Aorta (tissue), 5 donors: ENCODE measurements at places on chromosomes 2 and 18.
A peak's percentile ranks its signal among the peaks of the same experiment; 100 is the strongest.

- DNase-seq: no peak
These were observed 403.7 kb upstream of the SPRED2 start for GRCh38 chr2:65835975-65836549.

DNA sequence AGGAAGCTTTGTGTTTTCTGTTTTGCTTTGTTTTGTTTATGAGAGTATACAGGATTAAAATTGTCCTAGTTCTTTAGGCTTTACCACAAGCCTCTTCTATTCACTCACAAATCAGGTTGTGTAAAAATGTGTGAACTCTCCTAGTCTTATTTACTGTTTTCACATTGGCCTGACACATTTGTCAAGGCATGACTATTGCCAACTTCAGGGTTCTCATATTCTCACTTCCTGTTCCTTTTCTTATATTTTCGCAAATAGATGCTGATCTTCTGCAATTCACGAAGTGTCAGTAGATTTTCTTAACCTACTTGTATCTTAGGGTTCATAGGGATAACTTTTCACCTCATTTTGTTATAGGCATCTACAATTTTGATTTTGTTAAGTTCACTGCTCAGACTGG is 67.1 kb downstream of the CCDC102B start:
- DNase-seq: no peak

- DNase-seq: no peak
These were observed 204.8 kb downstream of the RBM43 start for GRCh38 chr2:151056870-151057269.

DNA sequence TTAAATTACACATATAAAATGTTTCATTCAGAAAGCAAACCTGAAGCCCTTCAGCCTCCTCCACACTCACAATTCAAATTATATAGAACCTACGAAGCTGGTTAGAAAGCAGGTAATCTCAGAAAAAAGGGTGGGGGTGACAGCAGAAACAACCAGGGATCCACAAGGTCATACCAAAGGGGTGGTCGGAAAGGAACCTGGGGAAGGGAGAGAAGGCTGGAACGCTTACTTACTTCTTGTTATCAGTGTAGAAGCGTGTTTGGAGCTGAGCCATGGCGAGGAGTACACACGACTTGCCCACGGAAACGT is 316 bp downstream of the WDR12 start:
- no peak for DNase-seq

GRCh38 chr2:116517936-116518335 is 1296.6 kb upstream of the DDX18 start:
- DNase-seq: no peak

DNA sequence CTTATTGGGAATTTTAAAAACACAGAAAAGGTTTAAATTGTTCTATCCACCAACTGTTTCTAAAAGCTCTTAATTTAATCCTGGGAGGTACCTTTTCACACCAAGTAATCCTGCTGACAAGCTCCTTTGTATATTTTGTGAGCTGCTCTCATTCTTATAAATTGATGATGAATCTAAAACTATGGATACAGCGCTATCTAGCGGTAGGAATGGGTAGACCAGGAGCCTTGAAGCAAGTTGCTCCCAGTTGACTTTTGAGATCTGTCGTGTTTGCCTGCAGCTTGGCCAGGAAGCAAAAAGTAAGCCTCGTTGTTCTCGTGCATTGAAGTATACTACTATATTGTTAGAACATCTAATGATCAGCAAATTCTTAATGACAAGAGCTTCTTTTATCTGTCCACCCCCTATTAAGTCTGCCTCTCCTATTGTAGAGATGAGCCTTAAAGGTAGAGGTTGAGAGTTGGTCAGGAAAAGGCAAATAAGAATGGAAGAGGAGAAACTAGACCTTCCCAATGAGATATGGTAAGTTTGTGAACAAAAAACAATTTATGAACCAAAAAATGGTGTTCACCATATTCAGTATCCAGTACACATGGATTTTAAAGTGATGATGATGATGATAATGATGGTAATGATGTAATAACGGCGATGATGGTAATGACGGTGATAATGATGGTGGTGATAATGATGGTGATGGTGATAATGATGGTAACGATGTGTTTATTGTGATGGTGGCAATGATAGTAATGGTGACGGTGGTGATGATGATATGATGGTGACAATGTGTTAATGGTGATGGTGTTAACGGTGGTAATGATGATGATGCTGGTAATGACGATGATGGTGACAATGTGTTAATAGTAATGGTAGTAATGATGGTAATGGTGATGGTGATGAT is 212.1 kb upstream of the NCKAP5 start:
- no peak for DNase-seq

DNA sequence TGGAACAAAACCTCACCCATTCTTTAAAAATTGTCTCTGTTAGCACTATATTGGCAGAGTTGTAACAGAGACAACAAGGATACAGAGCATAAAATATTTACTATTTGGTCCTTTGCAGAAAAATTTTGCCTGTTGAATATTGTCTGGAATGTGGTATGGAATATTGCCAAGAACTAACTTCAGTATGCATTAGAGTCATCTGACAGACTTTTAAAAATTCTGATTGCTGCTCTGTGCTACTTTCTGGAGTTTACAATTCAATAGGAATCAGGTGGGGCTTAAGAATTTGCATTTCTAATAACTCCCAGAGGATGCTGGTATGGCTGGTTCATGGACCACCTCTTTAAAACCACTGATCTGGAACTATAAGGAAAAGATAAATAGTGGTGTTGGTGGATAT is 32.8 kb upstream of the NYAP2 start:
- no peak for DNase-seq

DNA sequence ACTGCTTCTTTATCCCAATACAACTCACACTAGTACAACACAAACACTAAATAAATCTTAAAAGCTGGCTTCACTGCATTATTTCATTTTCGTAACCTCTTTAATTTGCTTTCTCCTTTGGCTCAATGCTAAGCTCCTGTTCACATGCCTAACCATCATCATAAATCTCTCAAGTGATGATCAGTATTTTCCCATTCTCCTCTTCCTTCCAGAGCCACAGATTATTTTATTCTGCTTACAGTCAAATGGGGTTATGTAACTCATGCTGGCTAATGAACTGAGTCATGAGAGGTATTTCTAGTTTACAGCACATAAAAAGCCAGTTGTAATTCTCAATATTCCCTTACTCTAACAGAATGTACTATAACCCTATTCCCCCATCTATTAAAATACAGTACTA is 350.4 kb upstream of the ZC3H15 start:
- no peak for DNase-seq

DNA sequence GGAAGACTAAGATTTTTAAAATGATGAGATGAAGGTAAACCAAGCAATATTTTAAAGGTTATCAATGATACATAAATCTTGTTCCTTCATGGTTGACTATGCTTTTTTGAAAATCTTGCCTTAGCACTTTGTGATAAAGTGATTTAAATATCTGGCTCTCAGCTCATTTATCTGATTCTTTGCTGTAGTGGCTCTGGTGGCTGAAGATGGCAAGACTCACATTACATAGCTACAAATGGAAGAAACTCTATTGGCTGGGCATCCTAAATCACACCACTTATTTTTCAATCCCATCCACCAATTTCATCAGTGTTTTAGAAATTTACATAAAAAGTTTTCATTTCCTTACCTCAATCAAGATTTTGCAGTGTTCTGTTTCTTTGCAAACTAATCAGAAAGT is 16.6 kb upstream of the APCDD1 start:
- DNase-seq: no peak

DNA sequence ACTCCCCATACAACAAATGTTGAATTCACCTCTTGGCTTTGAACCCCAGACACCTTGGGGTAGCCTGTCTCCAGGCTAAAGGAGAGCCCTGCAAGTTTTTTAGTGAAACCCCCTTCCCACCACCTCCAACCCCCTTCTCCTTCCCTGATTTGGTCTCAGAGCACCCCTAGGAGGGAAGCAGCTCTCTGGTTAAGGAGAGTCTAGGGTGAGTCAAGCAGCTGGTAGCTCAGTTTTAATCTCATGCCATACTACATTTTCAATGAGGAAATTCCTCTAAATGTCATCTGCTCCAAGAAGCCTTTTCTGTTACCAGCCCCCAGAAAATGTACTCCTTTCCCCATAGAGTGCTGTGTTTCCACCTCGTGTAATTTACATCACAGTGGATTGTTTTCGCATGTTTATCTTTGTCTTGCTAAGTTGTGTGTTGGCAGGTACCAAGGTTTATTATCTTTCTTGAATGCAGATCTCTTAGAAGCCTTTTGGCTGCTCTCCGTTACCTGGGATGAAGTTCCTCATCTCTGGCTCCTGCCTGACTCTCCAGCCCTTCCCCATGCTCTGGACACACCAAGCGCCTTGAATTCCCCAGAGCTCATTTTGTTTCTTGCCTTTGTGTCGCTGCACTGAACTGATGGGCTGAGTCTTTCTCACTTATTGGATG is 82.2 kb downstream of the ASAP2 start:
- DNase-seq: no peak

GRCh38 chr2:65532326-65532725 is 99.9 kb upstream of the SPRED2 start:
- DNase-seq: no peak

DNA sequence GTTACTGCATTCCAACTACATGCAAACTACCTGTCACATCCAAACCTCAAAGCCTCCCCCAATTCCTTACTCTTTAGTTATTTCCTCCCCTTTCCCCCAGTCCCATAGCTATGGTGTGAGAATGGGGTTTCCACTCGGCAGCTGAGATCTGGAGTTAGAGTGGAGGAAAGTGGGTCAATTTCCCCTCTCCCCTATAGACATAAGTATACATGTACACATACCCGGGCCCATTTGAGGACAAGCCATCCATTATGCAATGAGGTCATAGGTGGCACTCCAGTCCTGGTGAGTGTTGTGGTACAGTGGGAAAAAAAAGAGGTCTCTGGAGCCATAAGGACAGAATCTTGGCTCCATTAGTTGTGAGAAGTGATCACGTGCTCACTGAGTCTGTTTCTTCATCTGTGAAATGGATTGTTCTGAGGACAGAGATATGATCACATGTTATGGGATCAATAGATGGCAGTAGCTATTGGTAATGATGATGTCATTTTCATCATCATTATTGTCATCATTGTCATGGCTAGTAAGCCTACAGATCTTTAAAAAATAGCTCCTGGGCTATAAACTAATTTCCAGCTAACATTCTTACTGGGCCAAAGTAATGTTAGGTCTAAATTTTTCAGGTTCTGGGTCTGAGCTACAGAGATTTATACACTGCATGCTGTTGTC is 119.0 kb downstream of the BCL2L11 start:
- DNase-seq: no peak

DNA sequence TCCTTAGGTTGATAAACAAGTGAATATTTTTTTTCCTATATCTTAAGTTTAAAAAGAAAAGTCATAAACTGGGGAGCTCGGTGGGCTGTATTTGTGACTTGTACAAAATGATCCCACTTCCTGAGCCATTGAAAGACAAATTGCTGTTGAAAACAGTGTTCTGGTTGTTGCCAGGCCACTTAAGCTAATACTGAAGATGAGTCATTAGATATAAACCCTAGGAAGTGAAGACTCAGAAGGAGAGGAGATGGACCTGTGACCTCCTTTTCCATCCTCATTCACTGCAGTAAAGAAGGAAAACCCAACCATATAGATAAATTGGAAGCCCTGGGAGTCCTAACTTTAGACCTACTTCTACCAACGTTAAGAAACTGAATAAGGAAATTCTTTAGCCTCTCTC is 46.2 kb upstream of the SERPINE2 start:
- DNase-seq: no peak

- DNase-seq: no peak
These were observed 426.3 kb downstream of the LRP1B start for GRCh38 chr2:141704541-141704940.

DNA sequence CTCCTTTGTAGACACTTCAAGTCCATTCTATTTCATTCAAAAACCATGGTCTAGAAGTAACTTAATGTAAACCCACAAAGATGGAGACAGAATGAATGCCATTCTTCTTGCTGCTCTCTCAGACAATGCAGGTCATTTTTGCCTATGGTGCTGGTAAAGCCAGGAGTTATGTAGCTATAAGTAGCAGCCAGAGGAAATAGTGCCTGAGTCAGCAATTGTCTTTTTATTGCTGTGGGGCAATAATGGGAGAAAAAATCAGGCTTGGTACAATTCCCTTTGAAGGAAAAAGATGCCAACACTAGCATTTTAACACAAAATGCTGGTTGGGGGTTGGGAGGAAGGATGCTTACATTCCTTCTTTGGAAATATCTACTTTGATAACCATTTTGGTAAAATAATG is 43.5 kb downstream of the SCN1A start:
- DNase-seq: no peak

DNA sequence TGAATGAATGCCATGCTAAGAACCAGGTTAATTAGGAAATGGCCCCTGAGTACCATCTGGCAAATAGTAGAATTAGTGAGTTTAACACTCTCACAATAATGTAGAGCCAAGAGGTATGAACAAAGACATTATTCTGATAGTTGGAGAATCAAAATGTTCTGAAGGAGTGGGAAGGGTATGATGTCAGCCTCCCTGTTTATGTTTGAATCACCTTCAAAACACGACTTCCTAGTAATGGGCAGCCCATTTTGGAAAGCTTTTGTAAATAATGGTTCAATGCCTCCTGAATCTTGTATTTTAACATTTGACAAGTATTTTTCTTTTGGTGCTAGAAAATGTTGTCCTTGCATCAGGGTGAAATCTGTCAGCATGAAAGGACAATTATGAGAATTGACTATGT is 108.3 kb downstream of the DSEL start:
- no peak for DNase-seq

- DNase-seq: no peak
These were observed 119.5 kb upstream of the TLK1 start for GRCh38 chr2:171279983-171280790.

- no peak for DNase-seq
These were observed 84.1 kb upstream of the RTN4 start for GRCh38 chr2:55134316-55134706.

GRCh38 chr2:112021781-112022231 is 33.3 kb upstream of the TMEM87B start:
- DNase-seq: no peak

- DNase-seq: peak; percentile 86
These were observed 818 bp downstream of the ITGB1BP1 start for GRCh38 chr2:9422321-9423099.

DNA sequence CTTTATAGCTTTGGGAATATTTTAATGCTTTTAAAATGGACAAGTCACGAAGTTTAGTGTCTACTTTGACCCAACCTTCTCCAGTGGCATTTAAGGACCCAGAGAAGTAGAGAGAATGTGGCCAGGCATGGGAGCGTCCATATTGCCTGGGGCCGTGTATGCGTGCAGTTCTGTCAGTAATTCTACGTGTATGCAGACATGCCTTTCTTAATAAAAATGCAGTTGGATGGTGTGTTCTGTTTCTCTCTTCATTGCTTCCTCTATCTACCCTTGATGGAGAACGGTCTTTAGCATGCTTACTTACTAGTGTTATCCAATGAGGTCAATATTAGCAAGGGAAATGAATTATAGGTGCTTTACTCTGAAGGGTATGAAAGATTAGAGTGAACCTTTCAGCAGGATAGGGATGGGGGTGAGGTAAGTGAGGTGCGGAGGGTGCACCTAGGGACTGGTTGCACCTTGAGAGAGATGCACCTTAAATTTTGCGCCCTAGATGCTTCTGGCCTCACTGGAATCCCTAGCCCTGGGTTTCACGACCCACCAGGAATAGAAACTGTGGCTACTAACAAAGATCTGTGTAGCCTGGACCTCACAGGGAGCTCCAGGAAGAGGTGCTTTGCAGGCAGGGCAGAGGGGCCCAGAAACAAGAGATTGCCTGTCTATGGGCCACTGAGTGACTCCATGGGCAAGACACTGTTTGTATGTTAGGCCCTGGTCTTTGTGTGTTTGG is 194.3 kb downstream of the MYCN start:
- DNase-seq: no peak

- DNase-seq: peak; percentile 65
These were observed 116.1 kb downstream of the CYP26B1 start for GRCh38 chr2:72031346-72032110.
